Left ventricle myocardium inferior (tissue), 1 donor: ENCODE measurements at places on chromosomes 16 and 17.

- DNase-seq: peak; percentile 71
These were observed 844 bp downstream of the TBKBP1 start for GRCh38 chr17:47694581-47695428.

GRCh38 chr17:65185668-65186382 lies 48.7 kb downstream of the RGS9 start:
- no peak for DNase-seq

- DNase-seq: no peak
These were observed 2.3 kb downstream of the ARSG start for GRCh38 chr17:68293490-68294195.

- no peak for DNase-seq
These were observed 11.3 kb downstream of the TAF1C start for GRCh38 chr16:84175350-84176081.

DNA sequence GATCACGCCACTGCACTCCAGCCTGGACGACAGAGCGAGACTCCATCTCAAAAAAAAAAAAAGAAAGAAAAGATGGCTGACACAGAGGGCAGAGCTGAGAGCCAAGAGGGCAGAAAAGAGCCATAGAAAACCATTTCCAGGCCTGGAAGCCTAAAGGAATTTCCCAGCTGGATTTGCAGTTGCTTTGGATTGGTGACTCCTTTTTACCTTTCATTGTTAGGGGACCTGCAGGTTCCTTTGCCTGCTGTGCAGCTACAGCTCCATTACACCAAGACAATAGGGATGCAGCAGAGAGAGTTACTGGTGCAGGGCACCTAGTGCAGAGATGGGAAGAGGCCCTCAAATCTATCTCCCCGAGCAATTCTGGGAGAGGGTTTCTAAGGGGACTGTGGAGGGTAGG lies 18.4 kb downstream of the ZNF668 start:
- no peak for DNase-seq

DNA sequence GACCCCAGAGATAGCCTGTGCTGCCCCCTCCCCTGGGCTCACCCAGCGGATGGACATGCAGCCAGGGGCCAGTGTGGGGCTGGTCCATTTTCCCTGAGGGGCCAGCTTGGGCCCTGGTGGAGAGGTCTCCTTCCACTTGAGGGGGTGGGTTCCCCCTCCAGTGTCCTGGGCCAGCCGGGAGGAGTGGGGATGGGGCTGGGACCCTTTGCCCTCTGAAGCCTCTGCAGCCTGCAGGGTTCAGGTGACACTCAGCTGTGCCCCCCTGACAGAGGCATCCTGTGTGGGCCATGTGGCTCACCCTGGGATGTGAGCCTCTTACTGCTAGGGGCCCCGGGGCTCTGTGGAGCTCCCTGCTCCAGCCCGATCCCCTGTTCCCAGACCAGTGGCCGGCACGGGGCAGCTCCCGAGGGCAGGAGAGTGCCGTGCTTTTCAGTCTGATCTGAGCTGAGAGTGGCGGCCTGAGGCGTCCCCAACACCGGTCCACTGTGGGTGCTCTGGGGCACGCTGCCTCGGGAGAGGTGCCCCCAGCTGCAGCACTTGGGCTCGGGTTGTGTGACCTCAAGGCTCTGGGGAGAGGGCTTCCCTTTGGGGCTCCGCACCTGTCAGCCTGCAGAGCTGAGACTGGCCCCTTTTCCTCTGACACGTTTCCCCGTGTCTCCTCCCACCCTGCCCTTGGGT lies 439 bp upstream of the GNG13 start:
- DNase-seq: no peak

- DNase-seq: peak; percentile 38
These were observed 430 bp downstream of the AMFR start for GRCh38 chr16:56424791-56425438.

DNA sequence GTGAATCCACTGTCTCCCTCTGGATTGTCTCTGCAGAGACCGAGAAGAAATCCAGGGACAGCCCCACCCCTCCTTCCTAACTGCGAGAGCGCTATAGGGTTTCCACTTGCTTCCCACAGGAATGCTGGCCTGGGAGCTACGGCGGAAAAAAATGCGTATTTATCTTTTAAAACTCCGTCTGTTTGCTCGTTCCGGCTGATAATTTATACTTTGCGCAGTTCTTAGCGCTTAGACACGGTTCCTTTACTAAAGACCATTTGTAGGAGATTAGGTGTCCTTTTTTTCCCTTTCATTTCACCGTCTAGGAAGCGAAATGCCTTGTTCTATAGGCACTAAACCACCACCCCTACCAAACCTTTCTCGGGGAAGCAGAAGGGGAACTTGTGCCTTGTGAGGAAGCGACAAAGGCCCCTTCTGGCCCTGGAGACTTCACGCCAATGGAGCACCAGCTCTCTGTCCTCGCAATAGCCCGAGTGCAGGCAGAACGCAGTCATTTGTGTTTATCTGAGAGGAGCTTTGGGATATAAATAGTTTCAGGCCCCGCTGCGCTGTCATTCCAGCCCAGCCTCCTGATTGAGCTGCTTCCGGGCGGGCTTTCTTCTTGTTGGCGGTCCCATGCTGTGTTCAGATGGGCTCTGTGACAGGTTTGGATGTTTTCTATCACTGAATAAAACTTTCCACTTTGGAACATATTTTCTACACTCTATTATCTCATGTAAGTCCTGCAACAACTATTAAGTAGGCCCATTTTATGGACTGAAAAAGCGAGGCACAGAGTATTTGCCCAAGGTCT lies 791 bp upstream of the SUPT4H1 start:
- no peak for DNase-seq

DNA sequence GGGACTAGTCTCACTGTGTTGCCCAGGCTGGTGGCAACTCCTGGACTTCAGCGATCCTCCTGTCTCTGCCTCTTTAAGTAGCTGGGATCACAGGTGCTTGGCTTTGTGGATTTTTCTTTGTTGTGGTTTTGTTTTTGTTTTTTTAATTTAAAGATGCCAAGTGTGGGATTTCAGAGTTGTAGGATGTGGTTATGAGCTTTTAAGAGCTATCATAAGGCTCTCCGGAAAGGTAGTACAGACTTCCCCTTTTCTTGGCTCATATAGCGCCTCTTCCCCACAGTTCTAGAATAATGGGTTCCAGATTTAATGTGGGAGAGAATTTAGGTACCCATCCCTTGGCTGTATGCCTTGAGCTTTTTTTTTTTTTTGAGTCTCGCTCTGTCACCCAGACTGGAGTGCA lies 17.1 kb downstream of the AKAP1 start:
- no peak for DNase-seq

DNA sequence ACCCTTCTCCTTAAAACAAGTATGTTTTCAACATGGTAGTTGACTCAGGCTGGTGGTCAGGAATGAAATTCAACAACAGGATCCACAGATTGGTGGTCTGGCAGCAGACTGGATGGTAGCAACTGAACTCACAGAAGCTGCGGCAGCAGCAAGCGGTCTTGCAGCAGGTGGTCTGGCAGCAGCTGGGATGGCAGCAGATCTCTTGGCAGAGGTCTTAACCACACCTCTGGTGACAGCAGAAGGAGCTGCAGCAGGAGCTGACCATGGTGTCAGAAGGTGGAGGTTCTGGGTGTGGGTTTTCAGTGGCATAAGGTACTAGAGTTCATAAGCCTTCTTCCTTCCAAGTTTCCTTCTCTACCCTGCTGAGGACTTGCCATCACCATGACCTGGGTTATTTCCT lies 2.2 kb upstream of the KRTAP4-1 start:
- DNase-seq: no peak

DNA sequence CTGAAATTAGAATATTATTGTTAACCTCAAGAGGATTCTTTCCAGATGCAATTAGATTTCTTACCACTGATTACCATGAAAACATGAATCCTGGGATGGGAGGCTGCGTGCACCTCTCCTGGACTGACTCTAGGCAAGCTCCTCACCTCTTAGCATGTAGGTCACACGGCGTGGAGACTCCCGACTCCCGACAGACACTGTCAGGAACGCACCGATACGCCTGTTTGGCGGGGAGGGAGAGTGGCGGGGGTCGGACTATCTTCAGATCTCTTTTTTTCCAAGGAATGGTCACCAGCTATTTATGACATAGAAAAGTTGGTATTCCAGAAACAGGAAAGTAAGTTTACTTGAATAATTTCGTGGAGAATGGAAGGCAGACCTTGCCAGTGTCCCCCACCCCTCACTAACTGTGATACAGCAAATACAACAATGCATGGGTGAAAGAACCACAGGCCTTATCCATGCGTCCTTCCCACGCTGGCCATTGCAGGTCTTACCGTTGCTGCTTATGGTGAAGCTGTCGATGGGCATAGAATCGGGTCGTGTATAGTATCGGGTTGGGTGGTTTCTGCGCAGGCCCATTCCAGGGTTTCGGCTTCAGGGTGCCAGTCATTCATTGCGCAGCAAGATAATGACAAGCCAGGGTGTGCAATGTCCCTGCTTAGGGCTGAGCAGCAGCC lies 62.6 kb upstream of the ENDOV start:
- DNase-seq: no peak

DNA sequence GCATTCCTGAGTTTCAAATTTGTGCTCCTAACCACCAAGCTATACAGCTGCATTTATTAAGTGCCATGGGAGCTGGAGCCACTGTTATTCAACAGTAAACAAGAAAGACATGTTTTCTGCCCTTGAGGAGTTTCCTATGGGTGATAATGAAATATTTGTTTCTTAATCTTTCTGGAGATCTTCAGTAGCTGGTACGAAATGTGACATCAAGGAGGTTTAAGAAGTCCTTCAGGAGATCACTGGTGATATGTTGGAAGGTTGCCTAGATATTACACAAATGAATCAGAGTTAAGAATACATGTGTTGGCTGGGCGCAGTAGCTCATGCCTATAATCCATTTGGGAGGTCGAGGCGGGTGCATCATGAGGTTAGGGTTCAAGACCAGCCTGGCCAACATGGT lies 14.9 kb downstream of the RHOT1 start:
- DNase-seq: no peak

DNA sequence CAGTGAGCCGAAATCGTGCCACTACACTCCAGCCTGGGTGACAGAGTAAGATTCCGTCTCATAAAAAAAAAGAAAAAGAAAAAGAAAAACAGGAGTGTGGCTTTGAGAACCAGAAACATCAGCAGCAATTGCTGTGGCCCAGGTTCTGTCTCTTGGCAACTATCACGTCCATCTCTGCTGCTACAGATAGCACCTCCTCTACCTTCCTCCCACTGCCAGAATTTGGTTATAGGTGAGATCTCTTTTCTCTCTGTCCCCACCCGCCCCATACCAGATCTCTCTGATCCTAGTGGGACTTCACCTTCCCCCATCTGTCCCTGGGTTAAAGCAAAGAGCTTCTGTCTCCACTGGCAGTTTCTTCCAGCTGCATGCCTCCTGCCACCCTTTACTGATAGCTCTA lies 3.1 kb downstream of the TLCD2 start:
- no peak for DNase-seq

GRCh38 chr16:3021449-3022207 lies 1.5 kb downstream of the TNFRSF12A start:
- peak; percentile 84 for DNase-seq

GRCh38 chr17:64689106-64689505 lies 27.0 kb upstream of the SMURF2 start:
- no peak for DNase-seq

DNA sequence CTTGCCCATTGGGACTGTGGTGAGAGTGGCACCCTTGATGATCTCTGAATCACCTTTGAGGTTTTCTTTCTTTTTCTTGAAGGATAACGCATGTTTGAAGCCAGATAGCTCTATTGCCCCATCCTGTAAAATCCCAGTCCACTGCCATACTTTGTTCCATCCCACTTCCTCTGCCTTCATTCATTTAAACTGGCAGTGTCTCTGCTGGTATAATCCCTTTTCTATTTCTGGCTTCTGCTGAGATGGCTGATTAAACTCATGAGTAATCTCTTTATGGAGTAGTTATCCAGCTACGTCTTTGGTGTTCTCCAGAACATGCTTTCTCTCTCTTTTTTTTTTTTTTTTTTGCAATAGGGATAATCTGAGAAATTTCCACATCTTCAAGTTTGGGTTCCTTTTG lies 656.5 kb upstream of the SALL1 start:
- no peak for DNase-seq

GRCh38 chr17:44004761-44005526 lies 522 bp downstream of the NAGS start:
- no peak for DNase-seq

DNA sequence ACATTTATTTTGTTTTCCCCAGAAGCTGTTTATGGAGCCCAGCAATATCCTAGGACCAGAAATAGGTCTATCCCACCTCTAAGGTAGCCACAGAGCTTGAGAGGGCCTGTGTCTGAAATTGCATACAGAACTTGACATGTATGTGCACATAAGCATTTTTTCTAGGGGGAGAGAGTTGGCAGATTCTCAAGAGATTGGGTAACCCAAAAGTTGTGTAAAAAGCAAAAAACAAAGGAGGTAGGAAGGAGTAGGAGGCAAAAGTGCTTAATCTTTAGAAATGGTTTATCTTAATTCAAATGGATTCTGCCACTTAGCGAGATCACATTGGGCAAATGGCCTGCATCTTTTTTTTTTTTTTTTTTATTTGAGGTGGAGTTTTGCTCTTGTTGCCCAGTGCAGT lies 3.5 kb downstream of the PLK1 start:
- DNase-seq: no peak

DNA sequence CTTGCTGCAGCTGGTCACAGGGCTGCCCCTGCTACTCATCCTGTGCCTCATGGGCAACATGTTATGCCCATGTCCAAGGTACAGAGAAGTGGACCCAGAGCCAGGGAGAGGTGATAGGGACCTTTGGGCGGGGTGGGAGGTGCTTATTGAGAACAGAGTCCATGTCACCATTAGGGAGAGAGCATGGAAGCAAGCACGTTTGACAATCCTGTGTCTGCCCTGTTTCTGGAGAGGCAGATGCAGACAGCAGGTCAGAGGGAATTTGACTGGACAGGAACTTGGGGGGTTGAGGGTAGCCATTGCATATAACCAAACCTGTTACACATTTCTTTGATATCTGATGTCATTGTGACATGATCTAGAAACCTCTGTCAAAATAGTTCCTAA lies 14.3 kb upstream of the ARL4D start:
- DNase-seq: no peak

DNA sequence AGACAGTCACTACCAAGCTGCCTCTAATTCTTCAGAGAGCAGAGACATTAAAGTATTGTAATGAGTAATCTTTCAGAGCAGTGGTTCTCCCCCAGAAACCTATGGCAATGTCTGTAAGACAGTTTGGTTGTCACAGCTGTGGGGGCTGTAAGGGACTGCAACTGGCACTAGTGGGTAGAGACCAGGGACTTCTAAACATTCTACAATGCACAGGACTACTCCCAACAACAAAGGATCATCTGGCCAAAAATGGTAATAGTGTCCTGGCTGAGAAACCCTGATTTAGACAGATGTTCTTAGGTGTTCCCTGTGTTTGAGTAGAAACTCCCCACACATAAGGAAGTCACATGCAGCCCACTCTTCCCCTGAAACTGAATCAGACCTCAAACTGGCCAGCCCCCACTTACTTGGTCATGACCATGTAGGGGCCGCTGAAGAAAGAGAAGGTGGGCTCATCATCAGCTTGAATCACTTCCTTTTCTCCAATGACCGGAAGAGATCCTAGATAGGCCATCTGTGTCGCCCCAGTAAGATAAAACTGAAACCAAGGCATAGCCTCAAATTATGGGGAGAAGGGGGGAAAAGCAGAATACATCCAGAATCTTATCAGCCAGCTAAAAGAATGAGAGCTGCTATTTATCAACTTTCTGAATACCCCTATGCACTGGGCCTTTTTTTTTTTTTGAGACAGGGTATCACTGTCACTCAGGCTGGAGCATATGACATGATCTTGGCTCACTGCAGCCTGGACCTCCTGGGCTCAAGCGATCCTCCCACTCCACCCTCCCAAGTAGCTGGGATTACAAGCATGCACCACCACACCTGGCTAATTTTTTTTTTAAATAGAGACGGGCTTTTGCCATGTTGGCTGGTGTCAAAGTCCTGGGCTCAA lies 75.8 kb downstream of the TEX14 start:
- DNase-seq: no peak

GRCh38 chr16:66516808-66517585 lies 32.9 kb downstream of the TK2 start:
- DNase-seq: peak; percentile 97
